Activated CD8-positive, alpha-beta T cell treated with anti-CD3 and anti-CD28 coated beads for 36 hours (primary cell): ENCODE measurements at places on chromosomes 16 and 17. TPM values are rescaled to one million over a fixed set of nuclear protein-coding genes. Genes with fewer than 3 reads are reported as not detected.

- H3K27ac ChIP-seq, result no peak overlapping the region
- no peaks in the 10 kb centered on the region for H3K4me1 ChIP-seq
- DNase-seq, result no peak
- H3K36me3 ChIP-seq, result no peaks in the 10 kb centered on the region
Measured at GRCh38 chr16:13781169-13781564, 138.8 kb upstream of the ERCC4 start.

Gene ENO3
- total RNA-seq, result 31.3 TPM

GRCh38 chr17:38600906-38601305 lies 4.8 kb downstream of the SRCIN1 start:
- H3K4me3 ChIP-seq, result no peak overlapping the region
- no peak for DNase-seq
- H3K27ac ChIP-seq, result no peak overlapping the region

- no peaks in the 10 kb centered on the region for H3K4me1 ChIP-seq
- no peak overlapping the region for H3K27ac ChIP-seq
- no peak overlapping the region for H3K4me3 ChIP-seq
- no peaks in the 10 kb centered on the region for H3K27me3 ChIP-seq
Measured at GRCh38 chr16:64589836-64590235, 532.0 kb downstream of the CDH11 start.

Gene PLLP
- 0.51 TPM for total RNA-seq

GRCh38 chr16:63617047-63617989 lies 1504.5 kb downstream of the CDH11 start:
- H3K27ac ChIP-seq, result no peak overlapping the region
- H3K4me1 ChIP-seq, result no peaks in the 10 kb centered on the region
